ENCODE measurements at places on chromosomes 3 and 15. TPM values are rescaled to one million over a fixed set of nuclear protein-coding genes. Genes with fewer than 3 reads are reported as not detected.

Gene TEX55
- not detected for total RNA-seq

Gene GOLGA8Q
- total RNA-seq, result 6.2 TPM

Gene LXN
- total RNA-seq, result 6.7 TPM

Gene SEMA3G
- total RNA-seq, result 0.28 TPM

Gene FANCD2
- 75.1 TPM for total RNA-seq

All from activated CD8-positive, alpha-beta memory T cell treated with anti-CD3 and anti-CD28 coated beads, Interleukin-2, amount 10 ng/mL, durations not matched to agents 7 days and 5 days (primary cell).